ENCODE measurements at places on chromosomes 16 and 17.
A peak's percentile ranks its signal among the peaks of the same experiment; 100 is the strongest.

- DNase-seq: no peak
Observed at GRCh38 chr16:30342751-30343490, 12.2 kb downstream of the CD2BP2 start.

GRCh38 chr17:44176671-44177501 is 6.4 kb downstream of the ASB16 start:
- no peak for DNase-seq

DNA sequence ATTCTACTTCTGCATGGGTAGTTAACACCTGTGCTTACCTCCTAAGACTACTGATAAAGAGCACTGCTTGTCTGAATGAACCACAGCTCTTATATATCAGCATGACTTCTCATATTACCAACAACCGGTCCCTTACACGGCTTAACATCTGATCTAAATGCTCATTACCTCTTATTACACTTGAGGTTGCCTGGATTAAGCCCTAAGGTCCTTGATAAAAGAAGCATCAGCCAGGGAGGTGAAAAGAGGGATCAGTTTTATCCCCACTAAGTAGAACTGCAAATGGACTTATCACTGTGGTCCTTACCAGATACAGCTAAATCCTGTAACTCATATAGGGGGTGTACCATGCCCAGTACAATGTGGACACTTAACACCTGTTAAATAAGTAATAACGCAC is 8.2 kb upstream of the RSKR start:
- DNase-seq: no peak

DNA sequence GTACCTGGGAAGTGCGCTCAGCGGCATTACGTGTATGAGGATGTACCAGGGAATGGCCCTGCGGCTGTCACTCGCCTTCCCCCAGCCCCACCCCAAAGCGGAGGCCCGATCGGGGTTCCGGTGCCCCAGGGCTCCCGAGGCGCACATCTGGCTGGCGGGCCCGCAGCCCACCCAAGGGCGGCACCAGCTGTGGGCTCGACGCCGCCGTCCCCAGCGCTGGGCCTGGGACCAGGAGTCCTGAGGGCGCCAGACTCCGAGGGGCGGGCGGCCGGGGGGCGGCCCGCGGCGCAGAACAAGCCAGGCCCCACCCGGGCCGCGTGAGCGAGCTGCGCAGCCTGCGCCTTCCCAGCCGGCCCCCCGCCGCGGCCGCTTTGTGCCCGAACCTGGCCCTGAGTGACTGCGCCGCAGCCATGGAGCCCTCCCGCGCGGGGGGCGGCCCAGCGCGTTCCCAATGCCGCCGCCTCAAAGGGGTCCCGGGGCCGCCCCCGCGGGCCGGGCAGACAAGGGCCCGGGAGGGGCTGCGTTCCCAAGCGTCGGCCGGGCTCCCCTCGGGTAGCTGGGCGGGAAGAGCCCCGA is 17.4 kb downstream of the ZNF423 start:
- no peak for DNase-seq

DNA sequence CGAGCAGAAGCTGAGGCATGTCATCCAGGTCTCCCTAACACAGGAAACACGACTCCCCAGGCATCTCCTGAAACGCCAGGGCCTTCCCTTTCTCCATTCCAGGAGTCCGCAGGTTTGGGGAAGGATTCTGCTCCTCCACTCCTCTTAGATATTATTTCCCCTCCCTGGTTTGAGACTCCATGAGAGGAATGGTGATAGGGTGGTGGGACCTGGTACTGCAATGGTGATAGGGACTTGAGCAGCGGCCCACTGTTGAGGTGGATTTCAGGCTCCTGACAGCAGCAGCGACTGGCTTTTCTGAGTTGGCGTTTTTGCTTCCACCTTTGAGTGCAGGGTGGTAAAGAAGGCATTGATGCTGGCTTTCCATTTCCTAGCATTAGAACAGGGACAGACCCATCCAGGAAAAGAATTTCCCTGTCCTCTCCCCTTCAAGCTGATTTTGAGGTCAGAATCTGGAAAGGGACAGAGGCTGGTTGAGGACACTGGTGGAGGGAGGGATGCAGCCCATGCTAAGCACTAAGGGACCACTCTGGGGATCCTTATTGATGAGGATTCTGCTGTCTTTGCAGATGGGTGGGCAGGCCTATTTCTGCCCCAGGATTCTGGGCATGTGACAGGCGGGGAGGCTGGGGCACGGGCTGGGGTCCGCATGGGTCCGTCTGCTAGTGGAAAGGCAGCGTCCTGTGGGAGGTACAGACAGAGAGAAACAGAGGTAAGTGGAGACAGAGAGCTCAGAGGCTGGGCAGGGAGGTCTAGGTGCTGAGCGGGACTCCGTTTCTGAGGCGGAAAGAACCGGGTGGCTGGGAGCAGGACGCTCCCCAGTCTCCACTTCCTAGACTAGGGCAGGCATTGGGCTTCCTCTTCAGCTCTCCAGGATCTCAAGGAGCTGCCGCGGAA is 1.3 kb upstream of the TBX4 start:
- no peak for DNase-seq

DNA sequence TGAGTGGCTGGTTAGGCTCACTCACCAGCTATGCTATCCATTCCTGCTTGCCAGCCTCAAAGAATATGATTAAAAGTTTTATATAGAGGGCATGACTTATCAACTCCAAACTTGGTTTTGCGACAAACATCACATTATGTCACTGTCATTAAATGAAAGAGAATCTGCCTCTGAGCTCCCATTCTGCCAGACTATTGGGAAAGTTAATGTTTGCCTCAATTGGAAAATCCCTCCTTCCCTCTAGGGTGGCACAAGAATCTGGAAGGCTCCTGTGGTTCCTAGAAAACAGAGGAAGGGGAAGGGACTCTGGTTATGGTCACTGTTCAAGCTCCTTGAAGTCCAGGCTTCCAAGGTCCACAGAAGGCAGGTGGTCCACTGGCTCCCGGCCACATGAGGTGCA is 50.5 kb upstream of the TEX2 start:
- no peak for DNase-seq

GRCh38 chr17:46192439-46193150 is 634 bp downstream of the KANSL1 start:
- peak; percentile 75 for DNase-seq

GRCh38 chr16:87582966-87583325 is 19.4 kb upstream of the JPH3 start:
- no peak for DNase-seq

DNA sequence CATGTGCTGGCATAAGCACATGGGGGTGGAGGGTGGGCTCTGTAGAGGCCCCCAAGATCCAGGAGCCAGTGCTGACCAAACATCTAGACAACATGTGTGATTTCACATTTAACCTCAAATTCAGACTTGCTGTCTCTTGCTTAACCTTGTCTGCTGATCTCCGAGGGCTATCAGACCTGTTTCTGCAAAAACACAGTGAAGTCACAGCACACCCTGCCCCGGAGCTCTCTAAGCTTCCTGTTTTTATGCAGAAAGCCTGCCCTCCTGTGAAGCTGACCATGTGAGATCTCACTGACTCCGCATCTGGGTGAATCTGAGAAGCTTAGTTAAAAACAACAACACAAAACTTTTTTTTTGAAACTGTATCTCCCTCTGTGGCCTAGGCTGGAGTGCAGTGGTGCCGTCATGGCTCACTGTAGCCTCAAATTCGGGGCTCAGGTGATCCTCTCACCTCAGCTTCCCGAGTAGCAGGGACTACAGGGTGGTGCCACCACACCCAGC is 6.6 kb upstream of the DPEP2 start:
- DNase-seq: no peak

- peak; percentile 39 for DNase-seq
Observed at GRCh38 chr17:77332034-77332971, 191.5 kb downstream of the SEC14L1 start.

- no peak for DNase-seq
Observed at GRCh38 chr16:65954446-65954845, 412.0 kb upstream of the CDH5 start.

GRCh38 chr17:76841776-76842405 is 26.3 kb upstream of the MGAT5B start:
- no peak for DNase-seq

GRCh38 chr16:88351491-88352101 is 31.2 kb upstream of the ZNF469 start:
- no peak for DNase-seq

GRCh38 chr17:60330731-60331130 is 61.2 kb downstream of the USP32 start:
- DNase-seq: no peak

- no peak for DNase-seq
Observed at GRCh38 chr16:66334853-66335574, 31.5 kb upstream of the CDH5 start.

DNA sequence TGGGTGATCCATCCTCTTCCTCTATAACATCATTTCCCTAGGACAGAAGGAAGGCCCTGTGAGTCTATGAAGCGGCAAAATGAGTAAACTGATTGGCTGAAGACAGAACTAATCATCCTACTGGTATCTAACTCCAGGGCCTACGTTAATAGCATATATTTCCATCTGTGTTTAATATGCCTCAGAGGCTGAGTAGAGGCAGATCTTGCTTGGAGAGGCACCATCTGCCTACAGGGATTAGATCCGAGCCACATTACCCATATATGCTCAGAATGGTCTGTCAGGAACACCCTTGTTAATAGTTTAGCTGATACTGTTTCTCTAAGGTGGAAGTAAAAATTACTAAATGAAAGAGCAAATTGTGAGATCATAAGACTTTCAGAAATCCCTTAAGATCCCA is 13.2 kb upstream of the FOXJ1 start:
- DNase-seq: no peak

DNA sequence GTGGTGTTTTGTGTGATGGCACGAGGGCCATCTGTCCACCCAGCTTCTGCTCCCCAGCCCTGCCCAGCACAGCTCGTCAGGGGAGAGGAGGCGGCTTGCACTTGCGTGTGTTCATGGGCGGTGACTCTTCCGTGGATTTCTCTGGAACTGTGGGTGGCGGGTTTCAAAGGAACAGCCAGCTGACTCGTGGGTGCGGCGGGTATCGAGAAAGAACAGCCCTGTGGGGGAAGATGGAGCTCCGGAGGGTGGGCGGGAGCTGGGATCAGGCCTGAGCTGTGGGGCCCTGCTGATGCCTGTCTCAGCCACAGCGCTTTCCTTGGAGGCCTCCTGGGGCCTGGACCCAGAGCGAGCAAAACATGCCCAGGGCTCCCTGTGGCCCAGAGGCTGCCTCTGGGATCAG is 13.2 kb downstream of the NAGPA start:
- DNase-seq: no peak

- DNase-seq: no peak
Observed at GRCh38 chr16:89081556-89081955, 12.1 kb upstream of the ACSF3 start.

DNA sequence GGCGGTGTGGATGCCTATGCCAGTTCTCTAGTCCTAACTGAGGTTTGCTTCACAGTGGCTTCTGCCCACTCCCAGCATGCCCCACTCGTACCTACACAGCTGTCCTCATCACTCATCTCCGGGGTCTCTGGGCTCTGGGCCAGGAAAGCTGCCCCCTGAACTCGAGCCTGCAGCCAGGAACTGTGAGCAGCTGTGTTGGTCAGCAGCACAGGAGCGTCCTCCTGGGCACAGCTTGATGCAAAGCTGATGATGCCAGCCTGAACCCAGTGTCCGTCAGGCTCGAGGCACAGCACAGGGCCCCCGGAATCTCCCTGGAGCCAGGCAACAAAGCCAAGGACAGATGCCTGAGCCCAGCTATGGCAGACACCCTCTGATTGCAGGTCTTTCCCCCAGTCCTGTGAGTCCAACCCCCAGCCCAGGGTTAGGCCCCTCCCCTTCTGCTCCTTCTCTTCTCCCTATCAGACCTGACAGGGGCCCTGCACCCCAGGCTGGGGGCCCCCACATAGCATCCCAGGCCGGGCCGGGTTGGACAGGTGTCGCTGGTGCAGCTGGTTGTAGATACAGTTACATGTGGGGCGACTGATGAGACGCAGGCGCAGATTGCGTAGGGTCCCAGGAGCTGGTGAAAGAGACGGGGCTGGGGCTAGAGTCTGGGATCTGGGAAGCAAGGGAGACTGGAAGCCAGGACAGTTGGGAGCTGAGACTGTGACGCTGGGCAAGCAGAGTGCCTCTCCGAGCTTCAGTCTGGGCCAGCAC is 2.7 kb downstream of the PRSS53 start:
- DNase-seq: no peak

GRCh38 chr16:24353622-24354021 is 97.5 kb downstream of the CACNG3 start:
- no peak for DNase-seq

- no peak for DNase-seq
Observed at GRCh38 chr16:88681084-88681680, 5.1 kb downstream of the SNAI3 start.

DNA sequence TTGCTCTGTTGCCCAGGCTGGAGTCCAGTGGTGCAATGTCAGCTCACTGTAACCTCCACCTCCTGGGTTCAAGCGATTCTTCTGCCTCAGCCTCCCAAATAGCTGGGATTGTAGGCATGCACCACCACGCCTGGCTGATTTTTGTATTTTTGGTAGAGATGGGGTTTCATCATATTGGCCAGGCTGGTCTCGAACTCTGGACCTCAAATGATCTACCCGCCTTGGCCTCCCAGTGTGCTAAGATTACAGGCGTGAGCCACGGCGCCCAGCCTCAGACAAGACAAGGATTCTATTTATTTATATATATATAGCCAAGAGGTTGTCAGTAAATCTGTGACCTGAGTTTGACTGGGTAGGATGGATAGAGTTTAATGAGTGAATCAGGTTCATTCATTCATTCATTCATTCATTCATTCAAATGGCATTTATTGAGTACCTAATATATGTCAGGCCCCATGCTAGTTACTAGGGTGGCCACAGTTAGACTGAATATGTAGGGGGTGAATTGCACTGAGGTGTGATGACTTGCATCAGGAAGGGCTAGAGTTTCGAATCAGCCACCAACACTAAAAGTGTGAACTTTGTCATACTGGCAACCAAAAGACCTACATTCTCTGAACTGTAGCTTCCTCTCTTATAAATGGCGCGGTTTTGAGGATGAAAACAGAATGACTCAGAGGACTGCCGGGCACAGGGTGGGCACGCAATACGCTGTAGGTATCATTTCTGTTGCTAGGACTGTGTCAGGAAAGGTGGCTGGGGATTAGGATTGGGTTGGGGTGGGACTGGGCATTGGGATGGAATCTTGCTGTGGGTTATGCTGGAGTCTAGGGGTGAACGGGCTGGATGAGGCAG is 37.8 kb downstream of the ITGAE start:
- peak; percentile 86 for DNase-seq

DNA sequence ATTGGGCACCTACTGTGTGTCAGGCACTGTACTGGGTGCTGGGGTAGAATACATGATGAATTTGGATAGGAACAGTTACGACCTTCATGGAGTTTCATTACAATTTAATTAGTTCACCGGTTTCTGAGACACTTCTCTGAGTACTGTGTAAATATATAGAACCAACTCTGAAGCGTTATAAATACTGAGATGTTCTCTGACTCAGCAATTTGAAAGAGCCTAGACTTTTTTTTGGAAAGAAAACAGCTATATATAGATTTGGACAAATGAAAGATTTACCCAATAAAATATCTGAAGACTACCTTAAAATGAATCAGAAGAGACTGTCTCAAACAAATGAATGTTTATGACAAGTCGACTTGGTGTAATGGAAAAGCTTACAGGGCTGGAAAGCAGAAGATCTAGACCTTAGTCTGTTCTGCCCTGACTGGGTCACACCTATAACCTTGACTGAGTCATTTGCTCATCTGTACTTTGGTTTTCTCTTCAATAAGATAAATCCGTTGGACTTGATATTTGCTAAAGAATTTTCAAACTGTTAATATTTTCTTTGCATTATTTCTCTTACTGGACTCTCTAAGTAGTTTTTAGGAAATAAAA is 4.6 kb upstream of the GAN start:
- no peak for DNase-seq
